Cardiac septum (tissue), 1 donor: ENCODE measurements at places on chromosomes 2 and 18. TPM values are rescaled to one million over a fixed set of nuclear protein-coding genes. Genes with fewer than 3 reads are reported as not detected.

Gene ALPG
- total RNA-seq = not detected

Gene ACVR2A
- 13.0 TPM for total RNA-seq

Gene AQP12A
- total RNA-seq = not detected

Gene GALNT13
- 0.13 TPM for total RNA-seq

Gene KCNG2
- total RNA-seq = 0.32 TPM

Gene CLEC4F
- 0.13 TPM for total RNA-seq

Gene PLGLB1
- total RNA-seq = 3.2 TPM

Gene FIGN
- total RNA-seq = 16.4 TPM

Gene ASPRV1
- total RNA-seq = 0.81 TPM

Gene CASP8
- total RNA-seq = 4.5 TPM

Gene FRZB
- 4.3 TPM for total RNA-seq

Gene SCN2A
- total RNA-seq = 0.13 TPM
